Stomach (tissue), 19 donors: ENCODE measurements at places on chromosomes 2 and 18. TPM values are rescaled to one million over a fixed set of nuclear protein-coding genes. Genes with fewer than 3 reads are reported as not detected.

DNA sequence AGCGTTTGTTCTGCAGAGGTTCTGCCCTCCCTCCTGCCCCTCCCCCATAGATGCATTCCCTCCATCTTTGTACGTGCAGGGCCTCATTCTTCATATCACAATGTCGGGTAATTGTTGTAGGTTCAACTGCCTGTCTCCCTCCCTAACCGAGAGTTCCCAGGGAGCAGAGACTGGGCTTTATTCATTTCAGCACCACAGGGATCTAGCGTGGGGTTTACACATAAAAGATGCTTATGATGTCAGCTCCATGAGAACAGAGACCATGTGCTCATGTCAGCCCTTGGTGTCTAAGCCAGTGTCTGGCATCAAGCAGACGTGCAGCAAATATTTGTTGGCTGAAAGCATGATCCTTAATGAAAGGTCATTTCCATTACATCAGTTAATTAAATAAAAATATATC is 298.9 kb upstream of the TRIB2 start:
- H3K36me3 ChIP-seq: no peaks in the 10 kb centered on the region
- H3K27ac ChIP-seq: no peak overlapping the region

The LINC00305 gene
- total RNA-seq: not detected

DNA sequence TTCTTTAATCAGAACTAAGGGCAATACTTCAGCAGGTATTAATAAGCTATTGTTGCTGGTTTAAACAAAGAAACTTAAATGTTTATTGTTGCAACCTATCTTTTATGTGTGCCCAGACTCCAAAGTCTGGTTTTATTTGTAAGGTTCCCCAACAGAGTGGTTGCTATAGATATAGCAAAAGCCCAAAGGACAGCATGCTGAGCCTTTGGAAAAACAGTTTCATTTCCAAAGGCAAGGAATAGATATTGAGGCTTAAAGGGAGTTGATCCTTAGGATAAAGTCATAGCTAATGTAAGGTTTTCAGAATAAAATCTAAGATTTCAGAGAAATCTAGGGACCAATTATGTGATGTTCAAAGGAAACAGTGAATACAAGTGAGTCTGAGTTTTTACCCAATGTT is 413.2 kb upstream of the SLC14A2 start:
- no peaks in the 10 kb centered on the region for H3K27me3 ChIP-seq
- H3K4me3 ChIP-seq: no peak overlapping the region
- no peak overlapping the region for H3K27ac ChIP-seq
- H3K4me1 ChIP-seq: no peaks in the 10 kb centered on the region

The NT5C1B gene
- total RNA-seq: not detected

The CYTIP gene
- total RNA-seq: 30.7 TPM

DNA sequence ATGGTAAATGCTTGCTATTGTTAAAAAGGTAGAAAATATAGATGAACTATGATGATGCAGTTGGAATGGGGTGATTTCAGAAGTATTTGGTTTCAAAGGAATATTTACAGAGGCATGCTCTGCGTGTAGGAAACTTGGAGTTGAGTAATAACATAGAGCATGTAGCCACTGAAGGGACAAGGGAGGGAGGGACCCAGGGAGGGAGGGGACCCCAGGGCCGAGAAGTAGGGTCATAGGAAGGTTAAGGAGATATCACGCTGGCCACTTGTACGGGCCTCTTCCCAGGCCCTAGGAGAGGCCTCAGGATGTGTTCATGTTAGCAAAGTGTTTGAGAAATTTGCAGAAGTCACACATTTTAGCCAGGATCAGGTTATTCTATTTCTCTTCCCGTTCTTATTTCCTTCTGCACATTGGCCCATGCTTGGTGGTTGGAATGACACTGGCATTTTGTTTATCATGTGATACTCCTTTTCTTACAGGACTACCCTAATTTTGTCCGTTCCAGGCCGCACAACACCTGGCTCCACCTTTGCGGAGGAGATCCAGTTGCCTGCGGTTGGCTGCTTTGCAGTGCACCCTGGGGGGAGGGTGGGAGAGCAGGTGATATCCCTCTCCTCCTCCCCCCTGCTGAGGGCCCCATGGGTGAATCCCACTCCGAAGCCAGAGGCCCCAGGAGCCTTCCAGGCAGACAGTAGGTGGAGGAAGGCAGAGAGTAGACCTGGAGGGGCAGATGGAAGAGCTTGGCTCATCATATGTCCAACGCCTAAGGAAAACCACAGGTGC is 16.9 kb upstream of the ACKR3 start:
- DNase-seq: no peak
- no peaks in the 10 kb centered on the region for H3K4me1 ChIP-seq

The SCYGR7 gene
- not detected for total RNA-seq

GRCh38 chr2:174833737-174834136 is 69.5 kb upstream of the CHRNA1 start:
- H3K4me1 ChIP-seq: no peaks in the 10 kb centered on the region
- no peaks in the 10 kb centered on the region for H3K36me3 ChIP-seq
- no peak overlapping the region for H3K27ac ChIP-seq
- H3K27me3 ChIP-seq: no peaks in the 10 kb centered on the region
- DNase-seq: no peak

The NCOA1 gene
- 45.1 TPM for total RNA-seq

DNA sequence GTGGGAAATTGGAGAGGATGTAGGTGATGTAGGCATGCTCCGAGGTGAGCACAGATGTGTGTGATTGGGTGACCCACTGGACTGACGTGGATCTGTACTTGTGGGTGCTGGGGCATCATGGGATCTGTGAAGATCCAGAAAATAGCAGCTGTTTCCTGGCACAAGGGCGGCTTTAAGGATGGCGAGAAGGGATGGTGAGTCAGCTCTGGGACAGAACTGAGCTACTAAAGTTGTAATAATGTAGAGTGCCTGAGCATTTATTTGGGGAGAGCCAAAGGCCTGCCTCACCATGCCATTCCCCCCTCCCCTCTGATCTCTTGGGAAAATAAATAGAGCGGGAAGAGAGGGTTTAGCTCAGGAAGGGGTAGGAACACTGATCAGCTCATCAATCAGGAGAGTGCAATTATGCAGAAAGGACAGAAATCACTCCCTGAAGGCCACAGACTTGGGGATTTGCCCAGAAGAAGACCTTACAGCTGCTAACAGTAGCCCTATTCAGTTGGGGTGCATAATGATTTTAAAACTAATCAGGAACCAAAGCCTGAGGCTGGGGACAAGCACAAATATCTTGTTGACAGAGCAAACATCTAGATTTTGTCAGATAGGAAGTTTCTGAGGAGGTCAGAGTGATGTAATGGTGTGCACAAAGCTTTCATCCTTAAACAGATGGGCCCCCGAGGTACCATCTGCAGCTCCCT is 30.3 kb downstream of the TANC1 start:
- no peak overlapping the region for H3K4me3 ChIP-seq
- H3K36me3 ChIP-seq: no peaks in the 10 kb centered on the region
- DNase-seq: peak; percentile 22
- H3K27ac ChIP-seq: peak overlapping the region; percentile 34
- no peaks in the 10 kb centered on the region for H3K27me3 ChIP-seq
